ENCODE measurements at places on chromosomes 12 and 14.
A peak's percentile ranks its signal among the peaks of the same experiment; 100 is the strongest.

- DNase-seq: no peak
These were observed 460.6 kb upstream of the FOXG1 start for GRCh38 chr14:28305938-28306337.

- no peak for DNase-seq
These were observed 10.7 kb downstream of the KANSL2 start for GRCh38 chr12:48671231-48671856.

GRCh38 chr12:85155791-85156190 is 119.6 kb downstream of the LRRIQ1 start:
- peak; percentile 32 for DNase-seq

GRCh38 chr12:131151558-131152345 is 198.0 kb downstream of the ADGRD1 start:
- no peak for DNase-seq

DNA sequence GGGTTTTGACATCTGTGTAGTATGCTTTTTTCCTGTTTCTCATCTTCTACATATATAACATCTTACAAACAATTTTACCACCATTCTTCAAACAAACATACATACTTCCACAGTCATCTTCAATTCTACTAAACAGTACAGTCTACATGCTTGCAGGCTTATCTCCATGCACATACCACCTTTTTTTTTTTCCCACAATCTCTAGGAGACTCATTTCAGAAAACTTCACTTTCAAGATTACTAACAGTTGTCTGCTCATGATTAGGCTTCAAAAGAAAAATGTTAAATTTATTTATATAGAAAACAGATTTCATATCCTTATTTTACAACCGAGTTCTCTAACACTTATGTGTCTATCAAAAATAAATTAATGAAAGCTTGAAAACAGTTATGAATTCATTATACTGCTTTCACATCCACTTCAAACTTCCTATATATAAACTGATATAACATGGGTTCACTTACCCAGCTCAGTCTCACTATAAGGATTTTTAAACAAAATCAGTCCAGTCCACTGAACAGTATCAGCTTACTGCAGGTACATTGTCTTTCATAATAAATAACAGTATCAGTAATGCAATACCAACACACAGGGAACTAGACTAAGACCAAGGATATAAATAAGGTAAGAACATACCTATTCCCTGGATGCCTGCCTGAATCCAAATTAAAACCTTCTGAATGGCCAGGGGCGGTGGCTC is 42.5 kb downstream of the LRP6 start:
- no peak for DNase-seq

DNA sequence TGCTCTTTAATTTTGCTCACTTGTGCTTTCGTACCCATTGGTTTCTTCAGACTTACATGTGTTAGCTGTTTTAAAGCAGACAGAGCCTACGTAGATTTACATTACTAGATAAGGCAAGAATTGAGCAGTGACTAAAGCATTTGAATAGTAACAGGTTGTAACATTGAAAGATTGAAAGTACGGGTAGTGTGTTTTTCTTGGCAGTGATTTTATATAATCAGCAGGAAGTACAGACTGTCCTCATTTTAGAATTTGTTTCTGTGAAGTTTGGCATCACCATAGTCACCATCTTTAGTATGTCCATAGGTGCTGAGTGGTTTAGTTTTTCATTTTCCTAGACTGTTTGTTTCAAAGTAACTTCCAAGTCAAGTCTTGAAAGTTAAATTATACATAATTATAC is 14.0 kb downstream of the RTRAF start:
- no peak for DNase-seq

- no peak for DNase-seq
These were observed 159.8 kb downstream of the RPAP3 start for GRCh38 chr12:47545938-47546609.

DNA sequence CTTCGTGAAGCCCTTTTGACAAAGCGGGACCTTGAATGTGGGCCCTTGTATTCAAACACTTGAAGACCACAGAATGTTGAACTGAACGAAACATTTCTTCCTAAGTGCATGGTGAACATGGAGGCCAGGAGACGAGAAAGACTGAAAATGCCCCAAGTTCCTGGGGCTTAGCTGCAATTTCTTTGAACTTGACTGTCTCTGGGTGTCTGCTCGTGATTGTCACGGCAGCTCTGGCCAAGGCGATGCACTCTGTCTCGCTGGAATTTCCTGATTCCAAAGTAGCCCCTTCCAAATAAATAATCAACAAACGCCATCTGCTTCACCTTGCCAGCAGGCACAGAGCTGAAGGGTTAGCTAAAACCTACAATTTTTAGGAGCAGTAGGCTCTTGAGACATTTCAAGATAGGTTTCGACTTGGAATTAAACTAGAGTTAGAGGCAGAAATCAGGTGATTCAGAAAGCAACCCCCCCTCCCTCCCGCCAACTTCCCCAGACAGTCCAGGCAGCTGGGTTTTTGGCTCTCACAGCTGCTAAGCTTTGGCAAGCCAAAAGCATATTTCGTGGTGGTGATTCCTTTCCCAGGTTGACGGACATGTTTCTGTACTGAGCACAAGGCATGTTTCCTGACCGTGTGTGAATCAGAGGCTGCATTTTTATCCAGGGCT is 13.5 kb upstream of the IRF2BPL start:
- no peak for DNase-seq

GRCh38 chr12:50841716-50842531 is 802 bp upstream of the TMPRSS12 start:
- DNase-seq: no peak

- DNase-seq: no peak
These were observed 645.6 kb upstream of the TMEM132C start for GRCh38 chr12:127621366-127621765.

DNA sequence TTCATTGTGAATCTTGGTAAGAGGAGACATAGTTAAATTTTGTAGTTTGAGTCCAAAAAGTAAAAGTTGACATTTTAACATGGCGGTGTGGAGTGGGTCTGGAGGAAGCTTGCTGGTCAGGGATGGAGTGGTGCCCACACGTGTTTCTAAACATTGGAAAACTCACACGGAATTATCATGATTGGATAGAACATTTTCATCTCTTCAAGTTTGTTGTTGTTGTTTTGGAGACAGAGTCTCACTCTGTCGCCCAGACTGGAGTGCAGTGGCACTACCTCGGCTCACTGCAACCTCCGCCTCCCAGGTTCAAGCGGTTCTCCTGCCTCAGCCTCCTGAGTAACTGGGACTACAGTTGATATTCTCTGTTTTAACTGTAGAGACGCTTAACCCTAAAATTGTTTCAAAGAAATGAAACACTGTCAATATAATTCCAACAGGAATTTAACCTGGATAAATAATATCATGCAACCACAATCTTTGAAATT is 502 bp upstream of the MBIP start:
- DNase-seq: no peak

DNA sequence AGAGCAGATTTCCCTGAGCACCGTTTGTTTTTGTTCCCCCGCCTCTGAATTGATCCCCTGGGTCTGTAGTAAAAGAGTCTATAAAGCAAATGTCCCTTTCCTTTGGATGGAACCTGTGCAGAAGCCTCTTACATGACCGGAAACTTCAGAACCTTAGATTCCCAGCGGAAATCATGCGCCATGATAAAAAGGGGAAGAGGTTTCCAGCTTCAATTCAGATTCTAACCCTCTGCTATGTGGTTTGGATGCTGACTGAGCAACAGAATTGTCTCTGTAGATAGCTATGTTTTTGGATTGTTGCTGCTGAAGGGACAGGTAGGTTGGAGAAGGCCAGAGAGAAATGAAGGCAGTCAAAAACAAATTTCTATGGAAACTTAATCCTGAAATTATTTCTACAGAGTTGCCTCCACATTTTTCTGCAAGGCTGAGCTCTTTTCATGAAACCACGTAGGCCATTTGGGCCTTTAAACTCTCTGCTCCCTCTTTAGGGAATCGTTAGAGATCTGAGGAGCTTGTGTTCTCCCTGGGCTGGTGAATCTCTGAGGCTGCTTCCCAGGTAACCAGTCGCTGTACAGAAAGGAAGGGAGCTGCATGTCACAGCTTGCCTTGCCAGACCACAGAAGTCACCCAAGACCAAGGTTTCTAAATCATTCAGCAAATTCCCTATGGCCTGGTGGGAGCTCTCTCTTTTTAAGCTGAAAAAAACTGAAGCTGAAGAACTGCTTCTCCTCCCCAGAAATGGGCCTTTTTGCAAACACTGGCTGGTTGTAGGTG is 28.7 kb upstream of the OR10P1 start:
- DNase-seq: no peak

DNA sequence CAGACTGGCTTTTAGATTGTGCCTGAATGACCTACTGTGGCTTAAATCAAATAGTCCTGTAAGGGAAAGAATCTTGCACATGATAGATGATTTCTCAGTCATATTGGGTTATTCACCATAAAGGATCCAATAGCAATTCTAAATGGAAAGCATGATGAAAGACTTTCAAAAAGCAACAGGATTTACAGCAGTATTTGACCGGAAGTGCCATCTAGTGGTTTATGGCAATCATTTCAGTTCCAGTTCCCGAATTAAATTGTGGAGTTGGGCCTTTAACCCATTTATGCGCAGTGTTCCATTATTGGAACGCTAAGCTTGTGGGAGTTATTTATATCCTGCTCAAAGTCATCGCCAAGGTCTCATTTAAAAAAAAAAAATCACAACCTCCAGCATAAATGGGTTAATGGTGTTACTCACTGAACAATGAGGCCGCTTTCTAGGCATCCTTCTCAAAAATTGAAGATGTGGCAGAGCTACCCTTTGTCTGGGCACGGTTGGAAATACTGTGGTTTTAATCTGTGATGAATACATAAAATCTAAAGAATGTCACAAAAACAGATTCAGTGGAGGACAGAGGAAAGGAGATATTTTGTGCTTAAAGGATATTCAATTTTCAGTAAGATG is 60.8 kb upstream of the REP15 start:
- DNase-seq: peak; percentile 0

DNA sequence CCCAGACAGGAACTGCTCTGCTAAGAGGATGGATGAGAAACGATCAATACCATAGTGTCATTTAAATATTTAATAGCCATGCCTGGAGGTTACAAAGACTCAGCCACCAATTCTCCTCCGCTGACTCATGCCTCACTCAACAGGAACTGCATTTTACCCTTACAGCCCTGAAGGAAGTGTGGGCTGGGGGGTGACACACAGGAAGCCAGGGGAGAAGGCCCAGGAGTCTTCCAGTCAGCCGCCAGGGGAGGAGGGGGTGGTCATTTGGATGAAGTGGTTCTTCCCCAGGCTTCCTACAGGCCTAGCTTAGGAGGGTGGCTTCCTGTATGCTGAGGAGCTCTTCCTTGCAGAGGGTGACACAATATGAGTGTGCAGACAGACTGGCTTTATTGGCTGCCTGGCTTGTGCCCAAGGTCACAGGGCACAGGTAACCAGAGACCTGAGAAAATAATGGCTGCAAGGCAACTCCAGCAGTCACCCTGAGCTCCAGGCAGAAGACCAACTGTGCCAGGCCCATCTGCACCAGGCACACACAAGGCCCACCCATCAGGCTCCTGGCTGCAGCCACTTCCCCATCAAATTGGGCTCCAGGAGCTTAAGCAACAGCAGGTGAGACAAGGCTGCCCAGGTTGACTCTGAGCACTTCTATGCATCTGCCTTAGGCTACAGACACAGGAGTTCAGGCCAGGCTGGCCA is 30.6 kb upstream of the RPLP0 start:
- DNase-seq: no peak

GRCh38 chr12:14845350-14845750 is 2.0 kb upstream of the ART4 start:
- peak; percentile 22 for DNase-seq

- DNase-seq: no peak
These were observed 110.1 kb upstream of the LRIG3 start for GRCh38 chr12:59030415-59030814.

- DNase-seq: no peak
These were observed 191.3 kb upstream of the AMIGO2 start for GRCh38 chr12:47270782-47271664.

- DNase-seq: no peak
These were observed 24.9 kb downstream of the RMST start for GRCh38 chr12:97487470-97487869.

- no peak for DNase-seq
These were observed 236.1 kb upstream of the DDHD1 start for GRCh38 chr14:53389202-53389601.

DNA sequence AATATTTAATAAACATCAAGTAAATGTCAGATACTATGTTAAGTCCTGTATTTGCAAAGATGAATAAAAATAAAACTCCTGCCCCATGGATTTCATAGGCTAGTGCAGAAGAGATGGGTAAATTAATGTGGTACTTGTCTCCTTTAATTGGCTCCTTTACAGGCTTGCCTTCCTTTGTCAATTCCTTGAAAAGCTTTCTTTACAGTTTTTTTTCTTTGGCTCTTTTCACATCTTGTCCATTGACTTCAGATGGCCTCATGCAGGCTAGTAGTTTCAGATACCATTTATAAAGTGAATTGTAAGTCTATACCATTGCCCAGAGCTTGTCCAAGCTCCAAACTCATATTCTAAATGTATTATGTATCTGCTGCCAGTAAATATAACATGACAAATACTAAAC is 128.7 kb upstream of the GARIN2 start:
- no peak for DNase-seq

Data from NCI-H748 treated with DMSO at 0.1 percent for 48 hours (cell line).